ENCODE measurements at places on chromosomes 13 and 19.

GRCh38 chr19:3899531-3900294 is 19.2 kb downstream of the ATCAY start:
- DNase-seq = no peak

- no peak for DNase-seq
These were observed 13.6 kb downstream of the MBNL2 start for GRCh38 chr13:97235549-97236231.

DNA sequence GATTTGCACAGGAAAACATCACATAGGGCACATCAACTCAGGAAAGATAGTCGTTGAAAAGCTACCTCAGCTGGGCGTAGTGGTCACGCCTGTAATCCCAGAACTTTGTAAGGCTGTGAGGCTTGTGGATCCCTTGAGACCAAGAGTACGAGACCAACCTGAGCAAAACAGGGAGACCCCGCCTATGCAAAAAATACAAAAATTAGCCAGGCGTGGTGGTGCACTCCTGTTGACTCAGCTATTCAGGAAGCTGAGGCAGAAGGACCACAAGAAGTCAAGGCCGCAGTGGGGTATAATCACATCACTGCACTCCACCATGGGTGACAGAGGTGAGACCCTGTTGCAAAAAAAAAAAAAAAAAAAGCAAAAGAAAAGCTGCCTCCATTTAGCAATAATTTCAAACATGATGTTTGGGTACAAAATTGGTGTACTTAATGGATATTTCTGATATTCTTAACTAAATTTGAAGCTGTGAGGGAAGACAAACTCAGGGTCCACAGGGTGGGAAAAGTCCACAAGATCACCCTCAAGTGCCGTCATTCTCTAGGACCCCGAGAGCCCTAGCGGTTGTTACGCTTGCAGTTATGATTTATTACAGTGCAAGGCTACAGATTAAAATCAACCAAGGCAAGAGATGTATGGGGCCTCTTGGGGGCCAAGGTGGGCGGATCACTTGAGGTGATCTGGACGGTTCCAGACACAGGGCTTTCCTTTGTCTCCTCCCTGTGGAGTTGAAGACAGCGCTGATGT is 42.5 kb upstream of the LDLR start:
- no peak for DNase-seq

- no peak for DNase-seq
These were observed 35.6 kb downstream of the EFNB2 start for GRCh38 chr13:106499896-106500295.

- DNase-seq = no peak
These were observed 2.7 kb downstream of the GSK3A start for GRCh38 chr19:42239544-42240220.

GRCh38 chr19:10764340-10764894 is 46.5 kb downstream of the DNM2 start:
- DNase-seq = no peak

GRCh38 chr13:98475522-98475921 is 101.4 kb downstream of the STK24 start:
- no peak for DNase-seq

GRCh38 chr19:54449701-54450069 is 686 bp downstream of the LENG8 start:
- DNase-seq = no peak

DNA sequence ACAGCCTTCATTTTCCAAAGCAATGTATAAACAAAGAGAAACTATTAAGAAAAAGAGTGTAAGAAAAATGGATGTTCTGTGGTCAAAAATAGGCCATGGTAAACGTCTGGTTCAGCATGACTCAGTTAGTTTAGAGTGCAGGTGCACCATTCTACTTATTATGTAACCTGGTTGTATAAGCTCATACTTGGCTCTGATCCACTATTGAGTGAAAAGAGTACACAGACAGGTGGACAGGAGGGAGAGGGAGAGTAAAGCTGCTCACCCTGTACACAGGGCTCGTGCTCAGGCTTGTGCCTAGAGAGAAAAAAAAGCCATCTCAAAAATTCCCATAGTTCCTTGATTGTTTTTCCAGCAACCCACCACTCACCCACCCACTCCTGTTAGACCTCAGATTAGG is 85.8 kb upstream of the ZNF91 start:
- no peak for DNase-seq

DNA sequence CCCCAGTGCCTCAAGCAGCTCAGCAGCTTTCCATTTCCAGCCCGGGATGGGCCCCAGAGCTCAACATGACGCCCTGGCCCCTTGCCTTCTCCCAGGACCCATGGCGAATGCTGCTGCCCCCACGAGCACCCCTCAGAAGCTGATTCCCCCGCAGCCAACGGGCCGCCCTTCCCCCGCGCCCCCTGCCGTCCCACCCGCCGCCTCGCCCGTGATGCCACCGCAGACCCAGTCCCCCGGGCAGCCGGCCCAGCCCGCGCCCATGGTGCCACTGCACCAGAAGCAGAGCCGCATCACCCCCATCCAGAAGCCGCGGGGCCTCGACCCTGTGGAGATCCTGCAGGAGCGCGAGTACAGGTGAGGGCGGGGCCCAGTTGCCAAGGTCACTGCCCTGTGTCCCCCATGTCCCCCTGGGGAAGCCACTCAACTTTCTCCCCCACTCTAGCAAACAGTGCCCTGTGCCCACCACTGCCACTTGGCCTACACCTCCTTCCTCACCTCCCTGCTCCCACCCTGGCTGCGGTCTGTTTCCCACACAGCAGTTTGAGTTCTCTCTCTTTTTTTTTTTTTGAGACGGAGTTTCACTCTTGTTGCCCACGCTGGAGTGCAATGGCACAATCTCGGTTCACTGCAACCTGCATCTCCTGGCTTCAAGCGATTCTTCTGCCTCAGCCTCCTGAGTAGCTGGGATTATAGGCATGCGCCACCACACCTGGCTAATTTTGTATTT is 26.9 kb downstream of the SMARCA4 start:
- DNase-seq = no peak

- no peak for DNase-seq
These were observed 799.3 kb upstream of the ARGLU1 start for GRCh38 chr13:107367258-107367657.

DNA sequence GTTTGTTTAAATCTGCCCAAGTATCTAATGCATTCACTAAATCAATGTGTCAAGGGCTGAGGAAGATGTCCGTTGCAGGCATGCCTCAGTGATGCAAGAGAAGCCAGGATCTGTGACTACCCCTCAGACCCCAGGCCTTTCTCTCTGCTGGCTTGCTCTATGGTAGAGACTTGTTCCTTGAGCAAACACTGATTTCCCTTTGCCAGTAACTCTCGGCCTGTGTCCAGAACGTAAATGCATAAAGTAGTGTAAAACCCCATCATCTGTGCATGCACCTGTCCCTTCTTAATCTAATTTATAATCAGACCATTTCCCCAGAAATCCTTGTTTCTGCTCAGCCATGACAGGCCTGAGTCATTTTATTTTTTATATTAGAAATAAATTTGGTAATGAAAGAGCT is 28.7 kb upstream of the FRY start:
- DNase-seq = no peak

GRCh38 chr13:32017474-32017873 is 14.1 kb upstream of the FRY start:
- DNase-seq = no peak

GRCh38 chr19:1811472-1811894 is 593 bp downstream of the ATP8B3 start:
- no peak for DNase-seq

DNA sequence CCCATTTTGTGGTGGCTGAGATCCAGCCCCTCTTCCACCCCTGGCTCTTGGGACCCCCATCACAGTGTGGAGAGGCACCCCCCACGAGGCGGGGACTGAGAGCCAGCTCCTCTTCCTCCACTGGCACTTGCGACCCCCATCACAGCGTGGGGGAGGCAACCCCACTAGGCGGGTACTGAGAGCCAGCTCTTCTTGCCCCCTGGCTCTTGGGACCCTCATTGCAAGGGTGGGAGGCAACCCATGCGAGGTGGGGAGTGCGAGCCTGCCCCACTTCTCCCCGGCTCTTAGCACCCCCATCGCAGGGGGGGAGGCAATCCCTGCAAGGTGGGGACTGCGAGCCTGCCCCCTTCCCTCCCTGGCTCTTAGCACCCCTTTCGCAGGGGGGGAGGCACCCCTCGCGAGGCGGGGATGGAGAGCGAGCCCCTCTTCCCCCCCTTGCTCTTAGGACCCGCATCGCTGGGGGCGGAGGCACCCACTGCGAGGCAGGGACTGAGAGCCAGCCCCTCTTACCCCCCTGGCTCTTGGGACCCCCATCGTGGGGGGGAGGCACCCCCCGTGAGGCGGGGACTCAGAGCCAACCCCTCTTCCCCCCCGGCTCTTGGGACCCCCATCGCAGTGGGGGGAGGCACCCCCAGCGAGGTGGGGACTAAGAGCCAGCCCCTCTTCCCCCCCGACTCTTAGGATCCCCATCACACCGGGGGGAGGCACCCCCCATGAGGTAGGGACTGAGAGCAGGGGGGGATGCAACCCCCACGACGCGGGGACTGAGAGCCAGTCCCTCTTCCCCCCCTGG is 364.6 kb upstream of the SPRY2 start:
- DNase-seq = no peak

GRCh38 chr13:73985783-73986182 is 148.4 kb downstream of the KLF12 start:
- DNase-seq = no peak

- no peak for DNase-seq
These were observed 143.5 kb downstream of the RXFP2 start for GRCh38 chr13:31882794-31883193.

DNA sequence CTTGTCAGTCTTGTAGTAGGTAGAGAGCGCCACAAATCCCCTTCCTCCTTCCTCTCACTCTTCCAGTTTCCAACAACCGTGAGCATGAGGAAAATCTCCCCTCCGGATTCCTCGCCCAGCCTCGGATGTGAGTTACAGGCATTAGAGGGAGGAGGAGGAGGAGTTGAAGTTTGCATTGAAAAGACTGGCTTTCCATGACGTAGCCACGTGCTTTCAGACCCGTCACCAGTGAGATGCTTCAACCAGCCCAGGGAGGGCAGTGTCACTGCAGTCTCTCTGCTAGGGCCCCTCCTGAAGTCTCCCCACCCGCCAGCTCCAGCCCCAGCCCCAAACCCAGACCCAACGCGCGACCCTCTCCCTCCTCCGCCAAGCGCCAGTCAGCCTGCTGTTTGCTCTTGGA is 442 bp upstream of the FGF14 start:
- no peak for DNase-seq

- DNase-seq = no peak
These were observed 387.6 kb downstream of the SLITRK6 start for GRCh38 chr13:85411591-85411990.

DNA sequence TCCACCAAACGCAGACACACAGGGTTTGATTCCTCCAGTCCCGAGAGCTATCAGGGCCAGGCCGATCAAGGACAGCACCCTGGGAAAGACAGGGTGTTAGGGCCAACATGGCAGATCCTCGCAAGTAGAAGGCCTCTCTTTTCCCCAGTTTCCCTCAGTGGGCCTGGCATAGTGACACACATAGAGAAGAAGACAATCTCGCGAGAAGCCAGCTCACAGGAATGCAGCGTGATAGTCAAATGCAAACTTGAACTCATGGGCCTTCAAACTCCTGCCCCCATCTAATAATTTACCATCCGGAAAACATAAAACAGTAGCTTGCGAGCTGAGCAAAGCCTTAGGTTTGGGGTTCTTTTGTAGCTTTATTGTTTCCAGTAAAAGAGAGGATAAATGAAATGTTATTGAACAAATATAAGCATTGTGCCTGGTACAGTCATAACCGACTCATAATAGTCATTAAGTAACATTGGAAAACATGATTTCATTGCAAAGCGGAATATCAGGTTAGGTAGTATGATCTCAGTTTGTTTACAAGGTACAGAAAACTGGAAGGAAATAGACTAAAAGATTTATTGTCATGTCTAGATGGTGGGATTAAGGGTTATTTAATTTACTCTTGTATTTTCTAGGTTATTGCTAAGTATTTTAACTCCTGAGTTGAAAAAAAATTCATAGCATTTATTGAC is 30.5 kb downstream of the SLC15A1 start:
- DNase-seq = no peak

DNA sequence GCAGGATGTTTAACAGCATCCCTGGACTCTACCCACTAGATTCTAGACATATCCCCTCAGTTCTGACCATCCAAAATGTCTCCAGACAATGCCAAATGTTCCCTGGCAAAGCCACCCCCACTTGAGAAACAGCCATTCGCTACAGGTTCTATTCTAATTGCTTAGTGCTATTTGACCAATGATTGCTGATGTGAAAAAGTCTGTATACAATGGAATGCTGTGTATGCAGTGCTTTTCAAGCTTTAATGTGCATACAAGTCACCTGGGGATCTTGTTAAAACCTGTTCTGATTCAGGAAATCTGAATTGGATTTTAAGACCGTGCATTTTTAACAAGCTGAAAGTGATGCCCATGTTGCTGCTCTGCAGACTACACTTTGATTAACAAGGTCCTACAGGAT is 331.8 kb upstream of the KLF12 start:
- DNase-seq = no peak

GRCh38 chr13:33493672-33494365 is 208.3 kb upstream of the STARD13 start:
- DNase-seq = no peak

GRCh38 chr13:34738254-34738992 is 203.6 kb upstream of the NBEA start:
- no peak for DNase-seq

- DNase-seq = no peak
These were observed 255.3 kb downstream of the SHISA2 start for GRCh38 chr13:25796474-25796873.

DNA sequence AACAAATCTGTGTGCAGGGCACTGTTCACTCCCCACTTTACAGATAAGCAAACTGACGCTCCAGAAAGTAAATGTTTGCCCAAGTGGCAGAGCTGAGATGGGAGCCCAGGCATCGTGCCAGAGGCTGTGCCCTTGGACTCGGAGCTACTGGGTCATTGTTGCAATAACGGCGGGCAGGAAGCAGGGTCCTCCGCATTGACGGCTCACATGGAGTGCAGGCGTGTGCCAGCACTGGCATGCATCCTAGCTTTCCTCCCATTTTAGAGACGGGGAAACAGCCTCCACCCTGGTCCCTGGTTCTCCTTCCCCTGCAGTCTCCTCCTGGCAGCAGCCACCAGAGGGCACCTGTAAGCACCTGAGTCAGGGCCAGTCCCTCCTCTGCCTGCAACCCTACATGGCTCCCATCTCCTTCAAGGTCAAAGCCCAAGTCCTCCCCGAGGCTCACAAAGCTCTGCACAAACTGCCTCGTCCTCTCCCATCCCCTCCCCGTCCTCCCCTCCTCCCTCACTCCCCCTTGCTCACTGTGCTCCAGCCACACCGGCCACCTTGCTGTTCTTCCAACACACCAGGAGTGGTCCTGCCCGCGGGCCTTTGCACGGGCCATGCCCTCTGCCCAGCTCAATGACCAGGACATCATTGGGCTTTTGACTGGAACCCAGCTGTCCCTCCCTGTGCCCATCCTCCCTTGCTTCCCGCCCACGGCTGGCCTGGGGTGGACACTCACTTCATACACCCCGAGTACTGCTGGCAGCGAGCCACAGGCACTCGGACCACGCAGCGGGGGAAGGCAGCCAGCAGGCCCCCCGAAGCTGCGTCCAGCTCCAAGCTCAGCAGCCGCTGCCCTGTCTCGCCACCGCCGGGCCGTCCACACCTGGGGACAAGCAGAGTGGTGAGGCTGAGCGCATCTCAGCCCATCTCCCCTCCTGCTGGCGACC is 7.7 kb upstream of the LRG1 start:
- no peak for DNase-seq

Data from HS-27A (cell line).